ENCODE measurements at places on chromosomes 6 and 20.
A peak's percentile ranks its signal among the peaks of the same experiment; 100 is the strongest.

DNA sequence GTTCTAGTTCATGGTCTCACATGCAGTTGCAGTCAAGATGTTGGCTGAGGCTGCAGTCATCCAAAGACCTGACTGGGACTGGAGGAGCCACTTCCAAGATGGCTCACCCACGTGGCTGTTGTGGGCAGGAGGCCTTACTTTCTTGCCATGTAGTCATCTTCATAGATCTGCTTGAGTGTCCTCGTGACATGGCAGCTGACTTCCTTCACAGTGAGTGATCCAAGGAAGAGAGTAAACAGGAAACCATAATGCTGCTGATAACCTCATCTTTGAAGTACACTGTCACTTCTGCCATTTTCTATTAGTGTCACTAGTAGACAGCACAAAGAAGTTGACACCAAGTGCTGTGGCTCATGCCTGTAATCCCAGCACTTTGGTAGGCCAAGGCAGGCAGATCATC, 40.1 kb upstream of the AKIRIN2 start:
- DNase-seq, result peak; percentile 28

- DNase-seq, result no peak
Observed at GRCh38 chr6:8914700-8915099, 479.4 kb upstream of the SLC35B3 start.

DNA sequence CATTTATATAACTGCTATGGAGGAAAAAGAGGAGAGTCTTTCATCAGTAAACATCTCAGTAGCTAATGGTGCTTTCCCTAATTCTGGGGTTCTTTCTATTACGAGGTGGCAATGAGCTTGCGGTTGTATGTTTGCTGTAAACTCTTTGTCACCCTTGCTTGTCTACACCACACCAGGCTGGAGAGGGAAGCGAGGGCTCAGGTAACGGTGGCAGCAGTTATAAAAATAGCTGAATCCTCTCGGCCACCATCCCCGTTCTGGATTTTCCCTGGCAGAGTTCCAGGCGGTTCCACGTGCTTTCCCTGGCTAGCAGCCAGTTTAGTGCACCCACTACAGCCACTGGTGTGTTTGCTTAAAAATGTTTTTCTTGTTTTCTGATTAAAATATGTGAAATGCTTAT, 39.0 kb downstream of the MAS1 start:
- peak; percentile 15 for DNase-seq

DNA sequence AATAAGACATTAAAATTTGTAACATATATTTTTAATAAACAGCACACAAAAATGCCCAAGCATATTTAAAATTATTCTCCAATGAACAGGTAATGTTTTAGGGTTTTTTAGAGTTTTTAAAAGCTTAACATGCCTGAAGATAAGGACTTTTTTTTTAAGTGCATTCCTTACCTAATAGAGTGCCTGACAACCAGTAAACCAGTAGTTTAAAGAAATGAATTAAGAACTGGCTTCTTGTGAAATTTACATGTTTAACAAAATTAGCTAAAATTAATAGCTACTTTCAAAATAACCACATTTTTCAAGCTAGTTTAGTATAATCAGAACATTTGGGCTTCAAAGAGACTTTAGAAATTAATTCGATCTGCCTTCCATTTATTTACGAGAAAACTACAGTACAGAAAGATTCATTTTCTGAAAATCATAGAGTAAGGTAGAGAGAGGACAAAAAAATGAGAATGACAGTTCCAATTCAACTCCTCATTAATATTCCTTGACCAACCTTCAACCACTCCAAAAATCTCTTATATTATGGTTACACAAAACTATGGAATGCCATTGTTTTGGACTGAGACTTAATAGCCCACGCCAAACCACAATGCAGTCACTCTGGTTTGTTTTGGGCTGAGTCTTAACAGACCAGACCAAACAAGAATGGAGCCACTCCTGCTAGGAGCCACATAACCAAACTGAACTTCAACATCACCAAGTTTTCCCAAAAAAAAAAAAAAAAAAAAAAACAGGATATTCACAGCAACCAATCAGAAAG, 5.7 kb upstream of the PLN start:
- DNase-seq, result no peak

DNA sequence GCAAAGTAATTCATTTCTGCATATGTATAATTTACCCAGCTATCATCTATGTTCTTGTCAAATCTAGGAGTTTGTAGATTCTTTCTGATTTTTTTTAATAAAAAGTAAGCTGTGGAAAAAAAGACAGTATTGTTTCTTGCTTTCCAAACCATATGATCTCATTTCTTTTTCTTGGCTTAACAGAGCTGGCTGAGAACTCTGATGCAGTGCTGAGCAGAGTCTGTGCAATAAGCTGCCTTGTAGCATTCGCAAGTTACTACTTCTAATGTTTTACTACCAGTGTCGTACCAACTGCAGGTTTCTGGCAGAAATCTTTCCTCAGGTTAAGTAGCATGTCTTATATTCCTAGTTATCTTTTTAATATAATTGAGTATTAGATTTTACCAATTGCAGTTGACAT, 15.6 kb downstream of the RRBP1 start:
- no peak for DNase-seq

DNA sequence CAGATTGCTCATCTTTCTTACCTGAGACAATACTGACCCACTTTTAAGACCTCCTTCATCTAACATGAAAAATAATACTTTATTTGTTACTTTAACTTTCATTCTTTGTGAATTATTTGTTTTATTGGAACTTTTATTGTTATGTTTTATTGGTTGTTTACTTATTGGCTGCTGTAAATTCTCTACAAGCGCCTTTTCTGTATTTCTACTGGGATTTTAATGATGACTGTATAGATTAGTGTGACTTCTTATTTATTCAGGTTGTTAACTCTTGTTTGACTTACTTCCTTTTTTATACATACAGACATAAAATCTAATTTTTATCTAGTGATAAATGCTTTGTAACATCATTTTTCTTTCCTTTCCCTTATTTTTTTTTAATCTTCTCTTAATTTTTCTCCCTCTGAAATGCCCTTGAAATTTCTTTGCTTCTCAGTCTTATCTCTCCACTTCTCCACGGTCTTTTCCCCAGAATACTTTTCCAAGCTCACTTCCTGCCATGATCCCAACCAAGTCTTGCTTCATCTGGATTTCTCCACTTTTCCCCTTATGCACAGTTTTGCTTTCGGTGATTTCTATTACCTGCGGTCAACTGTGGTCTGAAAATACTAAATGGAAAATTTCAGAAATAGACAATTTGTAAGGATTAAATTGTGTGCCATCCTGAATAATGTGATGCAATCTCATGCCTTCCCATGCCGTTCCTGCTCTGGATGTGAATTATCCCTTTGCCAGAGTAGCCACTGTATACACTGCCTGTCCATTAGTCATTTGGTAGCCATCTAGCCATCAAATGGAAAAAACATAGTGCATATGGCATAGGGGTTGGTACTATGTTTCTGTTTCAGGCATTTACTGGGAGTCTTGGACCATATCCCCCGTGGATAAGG, 265.9 kb downstream of the PRL start:
- no peak for DNase-seq

- no peak for DNase-seq
Observed at GRCh38 chr6:51842804-51843378, 244.5 kb downstream of the PKHD1 start.

DNA sequence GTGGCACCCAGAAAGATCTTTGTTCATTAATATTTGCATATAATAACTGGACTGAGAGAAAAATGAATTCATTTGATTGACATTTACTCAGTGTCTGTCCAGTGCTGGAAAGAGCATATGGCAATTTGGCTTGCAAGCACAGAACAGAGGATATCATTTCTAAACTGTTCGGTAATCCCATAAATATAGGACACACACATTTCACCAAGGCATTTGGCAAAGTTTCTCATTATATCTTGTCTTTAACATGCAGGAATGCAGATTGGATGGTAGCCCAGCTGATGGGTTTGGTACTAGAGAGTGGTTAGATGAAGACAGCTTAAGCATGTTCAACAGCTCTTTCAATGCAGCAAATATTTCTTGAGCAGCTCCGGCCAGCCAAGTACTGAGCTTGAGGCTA, 259.2 kb downstream of the PRKN start:
- no peak for DNase-seq

GRCh38 chr6:6818078-6818639, 229.6 kb downstream of the LY86 start:
- no peak for DNase-seq

DNA sequence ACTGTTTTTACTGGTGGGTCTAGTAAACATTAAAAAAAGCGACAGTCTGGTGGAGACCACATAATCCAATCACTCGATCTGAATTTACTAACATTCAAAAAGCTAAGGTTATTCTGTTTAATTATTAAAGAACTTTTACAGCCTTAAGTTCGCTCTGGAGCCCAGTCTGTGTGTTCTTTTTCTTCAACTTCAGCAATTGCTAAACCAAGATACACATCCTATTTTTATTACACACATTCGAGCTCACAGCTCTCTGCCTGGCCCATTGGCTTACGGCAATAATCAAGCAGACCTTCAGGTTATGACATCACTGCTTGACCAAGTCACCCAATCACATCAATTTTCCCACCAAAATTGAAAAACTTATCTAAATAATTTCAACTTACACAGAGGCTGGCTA, 57.4 kb upstream of the PRSS16 start:
- DNase-seq, result no peak

GRCh38 chr6:18031189-18031588, 43.8 kb upstream of the KIF13A start:
- no peak for DNase-seq

GRCh38 chr6:162973980-162974379, 246.2 kb downstream of the PACRG start:
- no peak for DNase-seq

DNA sequence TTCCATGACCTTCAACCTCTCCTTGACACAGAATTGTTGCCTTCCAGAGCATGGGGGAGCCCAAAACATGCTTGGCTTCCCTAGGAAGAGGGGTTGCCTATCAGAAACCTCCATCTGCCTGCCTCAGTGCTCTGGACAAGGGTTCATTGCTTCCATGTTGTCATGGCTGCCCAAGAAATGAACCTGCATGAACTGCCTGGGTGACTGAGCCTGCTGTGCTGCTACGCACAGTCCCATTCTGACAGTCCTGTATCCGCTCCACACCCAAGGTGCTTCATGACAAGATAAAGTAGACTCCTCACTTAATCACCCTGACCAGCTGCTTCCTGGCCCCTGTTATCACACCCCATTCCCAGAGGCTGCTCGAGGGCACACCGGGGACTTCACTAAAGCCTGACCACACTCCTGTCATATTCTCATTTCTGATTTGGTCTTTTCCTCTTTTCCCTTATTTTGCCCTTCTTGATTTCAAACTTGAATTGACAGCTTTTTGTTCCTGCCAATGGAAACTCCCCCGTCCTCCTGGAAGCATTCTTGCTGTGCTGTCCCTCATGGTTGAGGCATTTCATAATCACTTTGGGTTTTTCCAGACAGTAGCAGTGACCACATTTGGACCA, 31.9 kb downstream of the GMPR start:
- DNase-seq, result no peak

Data from stimulated activated CD4-positive, alpha-beta T cell treated with anti-CD3 and anti-CD28 coated beads, TNF-alpha, amount 100 ng/mL, for 48 hours (primary cell).